ENCODE measurements at places on chromosomes 2 and 18. TPM values are rescaled to one million over a fixed set of nuclear protein-coding genes. Genes with fewer than 3 reads are reported as not detected.

GRCh38 chr2:20326163-20326780 is 24.4 kb downstream of the PUM2 start:
- no peaks in the 10 kb centered on the region for H3K27me3 ChIP-seq
- peaks cover 76% of the 10 kb centered on the region for H3K4me1 ChIP-seq
- peaks cover 55% of the 10 kb centered on the region for H3K36me3 ChIP-seq
- peak; percentile 25 for DNase-seq

- H3K36me3 ChIP-seq: peaks cover 32% of the 10 kb centered on the region
- peaks cover 46% of the 10 kb centered on the region for H3K4me1 ChIP-seq
- H3K27me3 ChIP-seq: no peaks in the 10 kb centered on the region
Observed at GRCh38 chr2:237732070-237732469, 66.5 kb upstream of the RBM44 start.

DNA sequence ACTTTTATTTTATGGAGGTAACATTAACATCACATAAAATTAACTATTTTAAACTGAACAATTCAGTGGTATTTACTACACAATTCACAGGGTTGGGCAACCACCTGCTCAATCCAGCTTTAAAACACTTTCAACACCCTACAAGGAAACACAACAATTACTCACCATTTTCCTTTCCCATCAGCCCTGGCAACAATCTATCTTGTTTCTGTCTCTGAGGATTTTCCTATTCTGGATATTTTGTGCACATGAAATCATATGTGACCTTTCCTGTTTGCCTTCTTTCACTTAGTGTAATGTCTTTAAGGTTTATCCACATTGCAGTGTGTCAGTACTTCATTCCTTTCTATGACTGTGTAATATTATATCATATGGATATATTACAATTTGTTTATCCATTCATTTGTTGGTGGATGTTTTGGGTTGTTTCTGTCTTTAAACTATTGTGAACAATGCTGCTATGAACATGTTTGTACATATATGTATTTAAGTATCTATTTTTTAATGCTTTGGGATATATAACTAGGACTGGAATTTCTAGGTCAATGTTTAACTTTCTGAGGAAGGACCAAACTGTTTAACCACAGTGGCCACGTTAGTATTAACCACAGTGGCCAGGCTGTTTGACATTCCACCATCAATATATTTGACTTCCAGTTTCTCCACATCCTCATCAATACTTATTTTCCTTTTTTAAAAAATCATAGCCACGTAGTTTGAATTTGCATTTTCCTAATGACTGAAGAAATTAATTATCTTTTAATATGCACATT is 72.4 kb upstream of the KIF5C start:
- no peak for DNase-seq
- H3K4me3 ChIP-seq: no peak overlapping the region
- H3K27ac ChIP-seq: no peak overlapping the region
- H3K36me3 ChIP-seq: peaks cover 2% of the 10 kb centered on the region

- no peak overlapping the region for H3K27ac ChIP-seq
- H3K4me3 ChIP-seq: no peak overlapping the region
- no peaks in the 10 kb centered on the region for H3K4me1 ChIP-seq
- peaks cover 2% of the 10 kb centered on the region for H3K27me3 ChIP-seq
Observed at GRCh38 chr2:118992740-118993391, 50.9 kb downstream of the MARCO start.

DNA sequence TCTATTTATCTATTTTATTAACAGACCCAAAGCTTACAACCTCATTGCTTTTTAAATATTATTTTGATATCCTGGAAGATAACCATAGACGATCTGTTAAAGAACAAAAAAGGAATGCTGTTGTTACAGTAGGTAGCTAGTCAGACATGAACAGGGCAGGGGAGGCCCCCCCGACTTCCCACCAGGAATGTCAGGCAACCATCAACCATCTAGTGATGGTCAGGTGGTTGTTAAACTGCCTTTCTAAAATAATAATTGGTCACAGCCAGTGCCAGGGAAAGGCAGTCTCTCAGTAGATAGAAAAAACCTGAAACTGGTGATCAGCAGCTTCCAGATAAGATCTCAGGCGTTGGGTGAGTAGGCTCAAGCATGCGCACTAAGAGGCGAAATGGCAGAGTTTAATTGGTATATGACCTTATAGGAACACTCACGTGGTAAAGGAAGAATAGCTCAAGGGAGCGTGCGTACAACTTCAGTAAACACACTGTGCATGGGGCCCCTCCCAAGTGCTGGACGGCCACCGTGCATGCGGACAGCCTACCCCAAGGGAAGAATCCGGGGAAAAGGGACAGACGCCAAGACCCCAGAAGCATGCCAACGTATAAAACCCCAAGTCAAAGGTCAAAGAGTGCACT is 32.5 kb upstream of the CCL20 start:
- peaks cover 15% of the 10 kb centered on the region for H3K4me1 ChIP-seq
- no peaks in the 10 kb centered on the region for H3K27me3 ChIP-seq
- no peaks in the 10 kb centered on the region for H3K36me3 ChIP-seq
- H3K27ac ChIP-seq: no peak overlapping the region
- H3K4me3 ChIP-seq: no peak overlapping the region
- no peak for DNase-seq

DNA sequence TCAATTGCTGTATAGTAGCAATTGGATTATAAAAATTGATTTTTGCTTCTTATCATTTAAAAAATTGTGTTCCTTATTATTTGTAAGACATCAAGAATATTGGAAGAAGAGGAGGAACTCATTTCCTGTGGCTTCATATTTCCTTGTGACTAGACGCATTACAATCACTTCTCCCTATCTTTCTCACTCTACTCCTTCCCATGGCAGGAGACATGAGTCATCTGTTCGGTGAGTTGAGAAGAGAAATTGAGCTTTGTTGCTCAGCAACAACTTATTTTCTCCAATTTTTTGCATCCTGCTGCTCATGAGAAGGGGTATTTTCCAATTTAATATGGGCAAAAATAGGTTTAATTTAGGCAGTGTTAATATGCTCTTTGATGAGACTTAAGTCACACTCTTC is 1783.9 kb downstream of the SUCLG1 start:
- H3K36me3 ChIP-seq: no peaks in the 10 kb centered on the region
- H3K4me1 ChIP-seq: no peaks in the 10 kb centered on the region
- no peak for DNase-seq
- no peaks in the 10 kb centered on the region for H3K27me3 ChIP-seq
- H3K4me3 ChIP-seq: no peak overlapping the region
- no peak overlapping the region for H3K27ac ChIP-seq

GRCh38 chr2:233053928-233054784 is 6.0 kb upstream of the INPP5D start:
- H3K4me3 ChIP-seq: no peak overlapping the region
- no peak overlapping the region for H3K27ac ChIP-seq
- DNase-seq: peak; percentile 52
- H3K36me3 ChIP-seq: no peaks in the 10 kb centered on the region
- peaks cover 18% of the 10 kb centered on the region for H3K4me1 ChIP-seq

The SLC4A3 gene
- total RNA-seq: not detected

The PRKAG3 gene
- not detected for total RNA-seq

The CBLN2 gene
- total RNA-seq: not detected

The ABHD1 gene
- total RNA-seq: 0.96 TPM

All from activated T-helper 1 cell treated with anti-CD3 and anti-CD28 coated beads, Interleukin-12 subunit alpha, Interleukin-12 subunit beta, Interleukin-2, Interleukin-4 antibody, amounts not matched to agents 30 ng/mL and 10 ng/mL and 1 ng/mL, durations not matched to agents 14 hours and 24 hours and 36 hours (primary cell).